ENCODE measurements at places on chromosomes 11 and 22. TPM values are rescaled to one million over a fixed set of nuclear protein-coding genes. Genes with fewer than 3 reads are reported as not detected.

DNA sequence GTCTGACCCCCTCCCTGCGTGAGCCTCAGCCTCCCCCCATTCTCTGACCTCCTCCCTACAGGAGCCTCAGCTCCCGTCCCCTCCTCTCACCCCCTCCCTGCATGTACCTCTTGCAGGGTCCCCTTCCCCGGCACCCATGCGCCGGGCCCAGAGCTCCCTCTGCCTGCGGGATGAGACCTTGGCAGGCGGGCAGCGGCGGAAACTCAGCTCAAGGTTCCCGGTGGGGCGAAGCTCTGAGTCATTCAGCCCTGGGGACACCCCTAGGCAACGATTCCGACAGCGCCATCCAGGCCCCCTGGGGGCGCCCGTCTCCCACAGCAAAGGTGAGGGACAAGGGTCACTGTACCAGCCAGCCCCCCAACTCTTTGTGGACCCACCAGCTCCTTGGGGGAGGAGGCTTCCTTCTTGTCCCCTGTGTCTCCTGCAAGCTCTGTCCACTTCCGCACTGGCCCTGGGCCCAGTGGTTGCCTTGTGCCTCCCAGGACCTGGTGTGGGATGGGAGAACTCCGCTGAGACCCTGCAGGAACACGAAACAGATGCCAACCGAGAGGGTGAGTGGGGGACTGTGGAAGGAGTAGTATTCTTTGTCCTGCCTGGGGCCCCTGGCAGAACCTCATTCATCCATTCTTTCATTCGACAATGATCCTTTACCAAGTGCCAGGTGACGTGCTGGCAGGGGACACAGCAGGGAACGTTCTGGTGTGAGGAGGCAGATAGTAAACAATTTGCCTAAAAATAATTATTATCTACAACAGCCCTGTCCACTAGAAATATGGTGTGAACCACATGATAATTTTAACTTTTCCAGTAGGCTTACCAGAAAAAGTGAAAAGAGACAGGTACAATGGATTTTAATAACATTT is 3.7 kb upstream of the RPS6KA4 start:
- DNase-seq: peak; percentile 83

DNA sequence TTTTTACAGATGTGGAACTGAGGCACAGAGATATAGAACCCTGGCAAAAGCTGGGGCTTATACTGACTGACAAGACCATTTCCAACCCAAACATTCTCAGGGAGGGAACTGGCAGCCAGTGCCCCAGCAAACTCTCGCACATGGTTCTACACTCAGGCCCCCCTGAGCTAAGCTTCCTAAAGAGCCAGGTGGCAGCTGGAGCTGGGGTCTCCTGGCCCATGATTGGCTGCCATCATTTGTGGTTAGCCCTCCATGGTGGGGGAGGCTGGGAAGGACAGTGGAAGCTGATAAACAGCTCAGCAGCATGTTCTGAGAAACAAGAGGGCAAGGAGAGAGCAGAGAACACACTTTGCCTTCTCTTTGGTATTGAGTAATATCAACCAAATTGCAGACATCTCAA is at the start of gene RAG1:
RAG1 (plus strand) TSS at position 314 of the 400 bp plus-strand sequence. CDS start 5,298 bp downstream, outside the sequence.
- DNase-seq: no peak

DNA sequence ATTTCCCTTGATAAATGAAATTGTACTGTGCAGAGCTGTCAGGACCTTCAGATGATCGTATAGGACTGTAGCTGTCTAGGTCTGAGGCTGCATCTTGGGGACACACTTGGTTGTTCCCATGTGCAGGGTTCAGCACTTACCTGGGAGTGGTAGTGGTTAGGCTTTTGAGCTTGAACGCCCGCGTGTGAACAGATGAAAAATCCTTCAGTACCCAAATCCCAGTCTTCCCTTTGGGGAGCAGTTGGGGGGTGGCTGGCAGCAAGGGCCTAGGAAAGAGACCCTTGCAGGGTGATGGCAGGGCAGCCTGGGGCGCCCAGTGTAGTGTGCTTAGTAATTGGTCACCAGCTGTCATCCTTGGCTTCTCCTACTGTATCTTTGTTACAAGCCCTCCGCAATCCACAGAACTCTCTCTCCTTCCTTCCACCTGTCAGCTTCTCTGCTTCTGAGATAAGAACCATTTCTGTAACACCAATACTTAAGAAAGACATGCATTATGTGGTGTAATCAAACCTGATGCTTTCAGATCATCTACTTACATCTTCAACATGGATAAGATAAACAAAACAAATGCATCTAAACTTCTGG is 64.6 kb downstream of the MORC2 start:
- no peak for DNase-seq

GRCh38 chr11:34268906-34269430 is 88.8 kb downstream of the ABTB2 start:
- no peak for DNase-seq

DNA sequence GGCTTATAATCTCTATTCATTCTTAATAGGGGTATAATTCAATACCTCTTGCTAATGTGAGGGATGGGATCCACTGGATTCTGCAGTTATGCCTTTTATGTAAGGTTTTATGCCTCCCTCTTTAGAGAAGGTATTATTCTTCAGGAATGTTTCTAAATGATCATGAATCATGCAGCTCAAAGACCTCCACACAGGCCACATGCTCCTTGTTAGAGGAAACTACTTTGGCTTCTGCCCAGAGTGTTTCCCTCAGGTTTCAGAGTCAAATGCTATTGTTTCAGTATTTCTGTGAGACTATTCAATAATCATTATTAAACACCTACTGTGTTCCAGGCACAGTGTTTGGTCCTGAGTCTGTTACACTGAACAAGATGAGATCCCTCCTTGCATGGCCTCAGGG is 115.9 kb downstream of the RAB38 start:
- no peak for DNase-seq

DNA sequence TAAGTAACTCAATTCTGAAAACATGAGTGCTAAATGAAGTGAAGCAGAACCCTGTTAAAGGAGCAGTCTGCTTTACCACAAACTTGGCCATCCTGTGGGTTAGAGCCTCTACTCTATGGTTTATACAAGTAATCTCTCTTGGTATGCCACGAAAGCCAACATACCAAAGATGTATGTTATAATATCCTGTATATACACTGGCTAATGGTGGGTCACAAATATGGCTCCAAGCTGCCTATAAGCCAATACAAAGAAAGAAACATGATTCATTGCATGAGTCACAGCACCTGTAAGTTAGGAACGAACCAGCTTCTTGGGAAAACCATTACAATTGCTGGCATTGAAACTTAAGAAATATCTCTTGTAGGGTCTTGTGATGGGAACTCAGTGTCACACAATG is 16.1 kb downstream of the XRRA1 start:
- no peak for DNase-seq

GRCh38 chr11:65777821-65778361 is 2.9 kb downstream of the AP5B1 start:
- DNase-seq: no peak

Gene TENM4
- 16.6 TPM for total RNA-seq

Gene MEI1
- not detected for total RNA-seq

Gene MN1
- total RNA-seq: 27.2 TPM

Gene OR2D2
- total RNA-seq: not detected

Gene LINC01488
- total RNA-seq: 0.09 TPM

Gene RTN4RL2
- 0.13 TPM for total RNA-seq

All from neural progenitor cell (in vitro differentiated cells).